ENCODE measurements at places on chromosomes 3 and 15.

GRCh38 chr3:141828890-141829289 lies 47.6 kb upstream of the ATP1B3 start:
- DNase-seq: no peak

- no peak for DNase-seq
Observed at GRCh38 chr3:45544717-45545296, 49.7 kb upstream of the LIMD1 start.

- no peak for DNase-seq
Observed at GRCh38 chr15:35736150-35736549, 190.2 kb upstream of the DPH6 start.

- DNase-seq: no peak
Observed at GRCh38 chr15:71171195-71171594, 55.9 kb downstream of the THSD4 start.

DNA sequence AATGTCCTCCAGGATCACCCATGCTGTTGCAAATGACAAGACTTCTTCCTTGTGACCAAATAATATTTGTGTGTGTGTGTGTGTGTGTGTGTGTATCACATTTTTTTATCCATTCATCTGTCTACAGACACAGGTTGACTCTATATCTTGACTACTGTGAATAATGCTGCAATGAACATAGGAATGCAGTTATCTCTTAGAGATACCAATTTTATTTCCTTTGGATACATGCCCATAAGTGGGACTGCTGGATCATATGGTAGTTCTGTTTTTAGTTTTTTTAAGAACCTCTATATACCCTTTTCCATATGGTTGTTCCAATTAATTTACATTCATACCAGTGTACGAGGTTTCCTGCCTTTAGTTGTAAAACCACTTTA lies 41.7 kb downstream of the GPR176 start:
- DNase-seq: no peak

- no peak for DNase-seq
Observed at GRCh38 chr15:50053055-50053856, 65.8 kb downstream of the ATP8B4 start.

GRCh38 chr3:167772992-167773391 lies 37.5 kb downstream of the SERPINI1 start:
- DNase-seq: no peak

DNA sequence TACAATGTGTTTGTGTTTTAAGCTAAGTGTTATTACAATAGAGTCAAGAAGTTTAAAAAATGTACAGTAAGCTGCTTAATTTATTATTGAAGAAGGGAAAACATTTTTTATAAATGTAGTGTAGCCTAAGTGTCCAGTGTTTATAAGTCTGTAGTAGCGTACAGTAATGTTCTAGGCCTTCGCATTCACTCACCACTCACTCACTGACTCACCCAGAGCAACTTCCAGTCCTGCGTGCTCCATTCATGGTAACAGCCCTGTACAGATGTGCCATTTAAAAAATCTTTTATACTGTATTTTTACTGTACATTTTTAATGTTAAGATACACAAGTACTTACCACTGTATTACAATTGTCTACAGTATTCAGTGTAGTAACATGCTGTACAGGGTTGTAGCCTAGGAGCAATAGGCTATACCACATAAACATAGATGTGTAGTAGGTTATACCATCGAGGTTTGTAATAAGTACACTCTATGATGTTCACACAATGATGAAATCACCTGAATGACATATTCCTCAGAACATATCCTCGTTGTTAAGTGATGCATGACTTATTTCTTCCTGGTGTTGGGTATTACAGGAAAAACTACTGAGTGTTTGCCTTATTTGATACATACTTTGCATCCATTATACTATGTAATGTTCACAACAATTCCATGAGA lies 156.6 kb upstream of the NUDT16 start:
- no peak for DNase-seq

DNA sequence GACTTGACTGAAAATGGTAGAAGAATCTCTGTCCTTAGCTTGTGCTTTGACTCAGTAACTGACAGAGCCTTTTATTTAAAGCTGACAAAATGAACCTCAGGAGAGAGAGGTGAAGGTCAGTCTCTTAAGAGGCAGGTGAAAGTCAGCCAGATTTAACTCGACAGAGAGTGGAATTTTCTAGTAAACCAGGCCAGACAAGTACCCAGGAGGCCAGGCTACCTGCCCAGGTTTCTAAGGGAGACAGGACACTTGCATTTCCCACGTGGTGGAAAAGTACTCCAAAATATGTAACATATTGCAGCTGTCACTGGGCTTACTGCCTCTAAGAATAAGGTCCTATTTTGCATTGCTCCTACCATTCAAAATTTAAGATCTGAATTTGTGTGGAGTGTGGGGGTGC lies 167.9 kb downstream of the FMN1 start:
- DNase-seq: no peak

DNA sequence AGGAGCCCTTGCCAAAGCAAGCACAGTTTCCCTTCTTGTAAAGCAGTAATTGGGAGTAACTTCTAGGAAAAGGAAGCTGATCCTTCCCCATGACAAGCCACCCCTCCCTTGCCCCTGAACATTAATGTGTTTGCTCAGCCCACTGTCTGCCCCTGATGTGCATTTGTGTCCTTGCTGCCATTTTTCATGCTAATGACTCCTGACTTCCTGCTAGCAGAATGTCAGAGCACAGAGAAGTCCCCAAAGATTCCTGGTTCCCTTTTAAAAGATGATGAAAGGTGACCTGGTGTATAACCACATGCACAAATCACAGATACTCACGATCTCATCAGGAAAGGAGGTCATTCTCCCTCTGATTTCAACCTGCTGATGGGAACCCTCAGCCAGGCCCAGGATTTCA lies 44.2 kb upstream of the WNT5A start:
- DNase-seq: no peak

GRCh38 chr15:80977627-80978036 lies 12.0 kb downstream of the MESD start:
- DNase-seq: peak; percentile 61

GRCh38 chr3:111967651-111968274 lies 11.1 kb upstream of the ABHD10 start:
- DNase-seq: peak; percentile 76

GRCh38 chr3:19899264-19899663 lies 34.8 kb downstream of the EFHB start:
- DNase-seq: no peak

DNA sequence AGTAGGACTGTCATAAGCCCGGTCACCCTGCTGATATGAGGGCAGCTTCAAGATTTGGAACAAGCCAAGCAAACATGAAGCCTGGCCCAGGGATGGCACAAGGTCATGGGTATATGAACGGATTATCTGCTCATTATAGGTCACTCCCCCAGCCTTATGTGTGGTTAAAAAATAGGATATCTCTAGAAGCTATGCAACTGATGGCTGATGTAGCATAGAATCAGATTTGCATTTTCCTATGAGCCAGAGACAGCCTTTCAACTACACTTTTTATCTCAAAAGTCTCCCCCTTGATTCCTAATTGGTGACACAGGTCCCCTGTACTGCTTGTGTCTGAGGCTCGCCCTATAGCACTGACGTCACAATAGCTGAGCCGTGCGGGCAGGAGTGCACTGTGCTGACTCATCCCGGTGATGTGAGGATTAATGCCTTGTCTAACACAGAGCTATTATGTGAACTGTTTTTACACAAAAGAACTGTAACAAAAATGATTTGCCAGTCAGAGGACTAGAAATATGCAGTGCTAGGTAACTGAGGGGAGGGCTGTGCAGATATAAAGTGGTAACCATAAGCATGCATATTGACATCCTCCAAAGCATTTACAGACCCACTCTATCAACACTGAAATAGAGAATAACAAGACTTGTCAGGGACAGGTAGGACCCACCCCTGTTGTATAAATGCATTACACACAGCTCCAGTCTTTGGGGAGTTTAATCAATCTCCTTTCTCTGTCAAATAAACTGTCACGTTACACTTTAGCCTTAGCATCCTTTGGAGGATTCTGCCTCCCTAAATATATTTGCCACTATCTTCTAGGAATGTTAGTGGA lies 204.9 kb downstream of the TIGIT start:
- peak; percentile 45 for DNase-seq

GRCh38 chr3:119562307-119562961 lies 3.0 kb upstream of the CD80 start:
- no peak for DNase-seq
